CD4-positive, alpha-beta T cell treated with Interleukin-15 for 1 hour (primary cell): ENCODE measurements at places on chromosomes 3 and 15.

GRCh38 chr15:62244762-62245161 is 79.7 kb upstream of the C2CD4B start:
- DNase-seq, result no peak

DNA sequence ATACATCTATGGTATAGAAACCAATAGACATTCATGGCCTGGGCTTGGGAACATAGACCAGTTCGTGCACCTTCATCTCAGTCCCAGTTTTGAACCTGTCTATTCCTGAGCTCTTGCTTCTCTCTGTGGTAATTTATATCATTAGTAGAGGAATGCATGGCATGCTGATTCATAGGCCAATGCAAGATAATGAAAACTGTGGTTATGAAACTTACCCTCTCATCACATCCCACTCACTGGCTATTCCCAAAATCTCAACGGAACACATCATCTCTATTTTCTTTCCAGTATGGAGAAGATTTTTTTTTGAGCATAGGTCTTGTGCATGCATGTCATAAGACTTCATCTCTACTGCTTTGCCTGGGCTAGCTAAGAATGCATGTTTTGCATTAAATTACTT is 18.7 kb upstream of the P2RY12 start:
- DNase-seq, result no peak

GRCh38 chr3:136387031-136387430 is 136.9 kb downstream of the PCCB start:
- DNase-seq, result no peak

DNA sequence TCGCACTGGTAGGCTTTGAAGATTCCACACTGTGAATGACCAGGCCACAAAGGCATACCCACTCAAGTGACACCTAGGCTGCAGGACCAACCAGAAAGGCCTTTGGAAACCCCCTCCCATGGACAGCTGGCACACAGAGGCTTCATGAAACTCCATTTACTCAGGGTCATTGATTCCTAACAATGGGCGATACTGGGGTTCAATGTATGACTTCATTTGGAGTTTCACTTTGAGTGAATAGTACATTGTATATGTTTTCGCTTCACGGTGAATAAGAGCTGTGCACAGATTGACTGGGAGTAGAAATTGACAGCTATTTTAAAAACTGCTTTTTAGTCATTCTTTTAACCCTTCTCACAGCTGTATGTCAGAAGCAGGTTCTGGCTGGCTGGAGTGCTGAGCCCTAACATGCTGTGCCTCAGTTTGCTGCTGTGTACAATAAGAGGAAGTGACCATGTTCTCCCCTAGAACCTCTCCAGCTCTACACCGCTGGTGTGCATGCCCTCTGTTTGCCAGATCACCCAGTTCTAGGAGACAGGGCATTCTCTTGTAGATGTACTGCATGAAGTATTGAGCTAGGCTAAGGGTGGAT is 15.4 kb upstream of the CX3CR1 start:
- no peak for DNase-seq

- no peak for DNase-seq
Measured at GRCh38 chr3:38739396-38739689, 76.7 kb downstream of the SCN10A start.

DNA sequence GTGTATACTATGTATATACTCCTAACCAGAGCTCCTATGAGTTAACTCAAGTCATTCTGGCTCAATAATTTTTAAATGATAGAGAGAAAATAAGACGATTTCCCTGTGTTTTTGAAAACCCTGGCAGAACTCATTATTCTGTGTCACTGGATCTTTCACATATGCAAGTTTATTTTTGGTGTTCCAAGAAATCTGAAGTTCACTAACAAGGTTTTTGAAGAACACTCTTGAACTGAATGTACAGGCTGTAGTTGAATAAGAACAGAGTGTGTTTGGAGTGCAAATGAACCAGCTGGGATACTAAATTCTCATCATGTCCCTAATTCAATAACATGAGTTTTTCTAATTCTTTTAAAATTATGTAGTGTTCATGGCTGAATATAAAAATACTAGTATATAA is 466.9 kb upstream of the SUCLG2 start:
- DNase-seq, result no peak

- DNase-seq, result no peak
Measured at GRCh38 chr15:77309392-77309791, 110.5 kb downstream of the PEAK1 start.

DNA sequence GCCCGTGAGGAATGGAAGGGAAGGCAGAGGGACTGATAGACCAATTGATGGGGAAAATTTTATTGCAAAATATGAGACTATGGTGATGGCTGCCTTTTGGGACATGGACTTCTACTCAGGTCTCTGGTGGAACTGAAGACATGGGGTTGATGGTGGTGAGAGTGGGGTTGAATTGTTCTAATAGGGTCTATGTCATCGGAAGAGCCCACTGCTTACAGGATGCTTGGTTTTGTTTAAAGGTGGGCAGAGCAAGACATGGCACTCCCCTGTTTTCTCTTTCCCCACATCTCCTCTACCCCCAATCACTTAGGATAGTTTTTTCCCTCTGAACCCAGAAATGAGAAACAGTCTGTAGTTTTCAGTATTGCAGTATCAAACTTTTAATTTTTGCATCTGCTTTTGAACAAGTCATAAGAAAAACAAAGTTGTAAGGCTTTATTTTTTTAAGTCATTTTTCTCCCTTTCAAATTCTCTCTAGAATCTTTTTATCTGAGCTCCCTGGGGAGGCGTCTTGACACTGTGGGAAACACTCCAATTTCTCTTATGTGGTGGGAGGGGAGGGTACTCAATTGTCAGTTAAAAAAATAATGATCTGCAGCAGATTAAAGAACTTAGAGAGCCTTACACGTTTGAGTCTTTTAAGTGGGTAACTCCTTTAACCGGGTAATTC is 276.2 kb upstream of the TBC1D5 start:
- no peak for DNase-seq

DNA sequence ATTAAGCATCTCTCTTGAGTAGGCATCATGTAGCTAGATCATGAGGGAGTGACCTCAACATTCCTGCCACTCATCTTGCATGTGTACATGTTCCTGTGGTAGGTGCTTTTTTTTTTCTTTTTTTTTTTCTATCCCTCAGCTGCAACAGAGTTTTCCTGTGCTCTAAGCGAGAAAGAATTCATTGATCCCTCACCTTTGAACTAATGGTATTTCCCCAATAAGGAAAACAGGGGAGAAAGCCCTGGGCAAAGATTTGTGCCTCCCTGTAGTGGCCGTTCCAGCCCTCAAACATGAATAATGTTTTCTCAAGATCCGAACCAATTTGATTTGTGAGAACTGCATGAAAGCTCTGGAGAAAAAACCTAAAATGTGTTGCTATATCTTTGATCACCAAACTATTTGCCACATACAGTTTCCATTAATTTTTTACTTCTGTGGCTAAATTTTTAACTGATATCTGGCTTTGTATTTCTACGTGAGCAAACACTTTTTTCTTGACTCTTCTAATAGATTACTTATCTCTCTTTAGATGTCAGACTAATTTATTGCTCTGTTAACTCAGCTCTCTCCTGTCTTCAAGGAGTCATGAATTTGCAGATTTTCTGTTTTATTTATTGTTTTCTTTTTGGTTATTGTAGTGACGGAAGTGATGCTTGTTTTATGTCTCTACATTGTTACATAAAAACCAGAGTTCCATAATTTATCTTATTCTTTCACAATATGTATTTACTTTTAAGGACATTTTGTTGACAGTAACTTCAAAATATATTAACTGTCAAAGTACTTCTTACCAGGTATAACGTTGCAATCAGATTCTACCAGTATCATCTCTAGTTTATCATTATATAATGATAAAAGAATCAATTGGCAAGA is 1396.5 kb downstream of the OTOL1 start:
- no peak for DNase-seq
